ENCODE measurements at places on chromosomes 5 and 9. TPM values are rescaled to one million over a fixed set of nuclear protein-coding genes. Genes with fewer than 3 reads are reported as not detected.

The NRG2 gene
- 1.7 TPM for polyA plus RNA-seq

The LYRM7 gene
- 3.0 TPM for polyA plus RNA-seq

The PPIC gene
- 42.1 TPM for polyA plus RNA-seq

The LRRC19 gene
- polyA plus RNA-seq: not detected
